Globus pallidus (tissue), 1 donor: ENCODE measurements at places on chromosomes 1 and 21.
A peak's percentile ranks its signal among the peaks of the same experiment; 100 is the strongest.

DNA sequence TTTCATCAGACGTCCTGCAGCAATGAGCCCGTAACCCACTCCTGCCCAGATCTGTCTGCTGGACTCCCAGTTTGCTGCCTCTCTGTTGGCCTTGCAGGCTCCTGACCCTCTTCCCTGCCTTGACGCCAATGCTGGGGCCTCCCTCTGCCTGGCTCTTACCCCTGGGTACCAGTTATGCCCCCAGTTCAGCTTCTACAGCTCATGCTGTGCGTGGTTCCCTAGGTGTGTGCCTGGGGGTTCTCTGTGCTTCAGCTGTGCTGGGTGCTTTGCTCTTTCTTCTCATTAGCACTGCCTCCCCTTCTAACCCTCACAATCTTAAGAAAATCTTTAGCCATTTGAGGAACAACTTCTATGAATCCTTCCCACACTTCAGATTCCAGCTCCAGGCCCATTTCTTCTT lies 151.4 kb downstream of the ZSCAN20 start:
- DNase-seq: no peak

DNA sequence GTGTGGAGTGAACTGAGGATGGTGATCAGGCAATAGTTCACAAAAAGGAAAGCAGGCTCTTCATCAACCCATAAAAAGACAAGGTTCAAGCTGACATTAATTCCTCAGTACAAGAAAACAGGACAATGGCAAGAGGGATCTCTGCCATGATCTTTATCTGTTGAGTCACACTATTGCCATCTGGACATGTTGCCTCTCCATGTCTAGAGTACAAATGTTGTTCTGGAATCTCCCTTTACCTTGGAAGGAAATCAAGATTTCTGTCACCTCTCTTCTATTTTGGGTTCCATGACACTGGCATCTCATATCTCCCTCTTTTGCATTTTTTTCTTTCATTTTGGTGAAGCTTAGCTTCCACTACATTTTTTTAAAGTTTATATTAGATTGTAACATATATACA lies 329.1 kb downstream of the USP25 start:
- DNase-seq: no peak

DNA sequence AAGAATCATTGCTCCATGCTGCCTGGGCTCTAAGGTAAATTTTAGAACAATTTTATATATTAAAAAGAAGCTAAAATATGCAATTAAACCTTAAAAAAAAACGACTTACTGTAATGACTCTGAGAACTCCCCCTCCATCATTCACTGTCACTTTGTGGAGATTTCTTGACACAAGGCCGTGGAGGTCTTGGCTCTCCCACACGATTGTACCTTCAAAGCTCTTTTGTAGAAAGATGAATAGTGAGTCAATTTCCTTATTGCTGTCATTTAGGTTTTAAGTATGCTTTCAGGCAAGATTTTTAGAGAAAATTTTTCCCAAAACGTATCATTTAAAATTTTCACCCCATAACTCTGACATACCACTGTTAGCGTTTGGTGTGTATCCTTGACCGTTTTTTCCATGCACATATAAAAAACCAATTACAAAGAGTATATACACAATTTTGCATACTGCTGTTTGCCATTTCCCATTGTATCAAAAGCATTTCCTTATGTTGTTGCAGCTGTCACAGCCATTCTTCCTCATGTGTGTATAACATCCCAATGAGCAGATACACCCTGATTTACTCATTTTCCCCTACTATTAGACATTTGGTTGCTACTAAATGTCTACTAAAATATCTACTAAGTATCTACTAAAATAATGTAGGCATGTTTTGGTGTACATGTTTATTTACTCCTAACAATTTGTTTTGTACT lies 33.4 kb downstream of the B3GALNT2 start:
- DNase-seq: no peak

GRCh38 chr1:42179275-42179674 lies 14.7 kb upstream of the GUCA2A start:
- no peak for DNase-seq

- DNase-seq: peak; percentile 76
Measured at GRCh38 chr1:203440771-203441170, 34.8 kb upstream of the PRELP start.

DNA sequence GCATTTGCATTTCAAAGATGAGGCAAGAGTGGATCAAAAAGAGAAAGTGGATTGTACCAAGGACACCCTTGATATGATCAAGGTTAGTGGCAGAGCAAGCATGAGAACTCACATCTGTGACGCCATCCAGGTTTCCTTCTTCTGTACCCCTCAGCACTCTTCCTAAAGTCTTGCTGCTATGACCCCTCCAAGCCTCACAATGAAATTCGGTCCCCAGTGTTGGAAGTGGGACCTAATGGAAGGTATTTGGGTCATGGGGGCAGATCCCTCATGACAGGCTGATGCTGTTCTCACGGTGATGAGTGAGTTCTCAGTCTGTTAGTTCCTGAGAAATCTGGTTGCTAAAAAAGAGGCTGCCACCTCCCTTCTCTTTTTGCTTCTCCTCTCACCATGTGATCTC lies 86.4 kb downstream of the PGM1 start:
- no peak for DNase-seq

DNA sequence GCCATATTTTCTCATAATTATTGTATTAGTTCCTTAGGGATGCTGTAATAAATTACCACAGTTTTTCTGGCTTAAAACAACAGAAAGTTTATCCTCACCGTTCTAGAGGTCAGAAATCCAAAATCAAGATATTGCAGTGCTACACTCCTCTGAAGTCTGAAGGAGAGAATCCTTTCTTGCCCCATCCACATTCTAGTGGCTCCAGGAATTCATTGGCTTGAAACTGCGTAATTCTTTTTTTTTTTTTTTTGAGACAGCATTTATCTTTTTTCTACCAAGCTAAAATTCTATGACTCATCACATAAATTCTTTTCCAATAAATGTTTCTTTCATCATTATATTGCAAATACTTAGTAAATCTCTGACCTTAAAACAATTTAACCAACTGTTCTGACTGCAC lies 451.0 kb upstream of the RGS18 start:
- no peak for DNase-seq
